ENCODE measurements at places on chromosomes 3 and 15.

GRCh38 chr15:73440571-73440970 is 2.4 kb upstream of the REC114 start:
- DNase-seq = no peak

DNA sequence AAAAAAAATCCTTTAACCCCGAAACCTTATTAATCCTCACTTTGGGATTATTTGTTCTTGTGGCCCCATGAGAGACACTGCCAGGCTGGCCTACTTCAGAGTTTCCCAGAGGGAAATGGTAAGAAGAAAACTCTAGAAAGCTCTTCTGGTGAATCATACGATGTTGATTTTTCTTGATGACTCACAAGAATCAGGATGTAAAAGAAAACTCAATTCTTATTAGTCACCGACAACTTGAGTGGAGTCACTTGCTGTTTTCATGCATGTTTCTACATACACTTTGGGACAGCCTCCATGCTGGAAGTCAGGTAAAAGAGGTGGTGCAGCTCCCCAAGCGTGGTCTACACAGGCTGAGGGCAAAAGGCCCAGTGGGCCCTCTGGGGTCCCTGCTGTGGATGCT is 42.8 kb downstream of the MYO5C start:
- DNase-seq = peak; percentile 75

DNA sequence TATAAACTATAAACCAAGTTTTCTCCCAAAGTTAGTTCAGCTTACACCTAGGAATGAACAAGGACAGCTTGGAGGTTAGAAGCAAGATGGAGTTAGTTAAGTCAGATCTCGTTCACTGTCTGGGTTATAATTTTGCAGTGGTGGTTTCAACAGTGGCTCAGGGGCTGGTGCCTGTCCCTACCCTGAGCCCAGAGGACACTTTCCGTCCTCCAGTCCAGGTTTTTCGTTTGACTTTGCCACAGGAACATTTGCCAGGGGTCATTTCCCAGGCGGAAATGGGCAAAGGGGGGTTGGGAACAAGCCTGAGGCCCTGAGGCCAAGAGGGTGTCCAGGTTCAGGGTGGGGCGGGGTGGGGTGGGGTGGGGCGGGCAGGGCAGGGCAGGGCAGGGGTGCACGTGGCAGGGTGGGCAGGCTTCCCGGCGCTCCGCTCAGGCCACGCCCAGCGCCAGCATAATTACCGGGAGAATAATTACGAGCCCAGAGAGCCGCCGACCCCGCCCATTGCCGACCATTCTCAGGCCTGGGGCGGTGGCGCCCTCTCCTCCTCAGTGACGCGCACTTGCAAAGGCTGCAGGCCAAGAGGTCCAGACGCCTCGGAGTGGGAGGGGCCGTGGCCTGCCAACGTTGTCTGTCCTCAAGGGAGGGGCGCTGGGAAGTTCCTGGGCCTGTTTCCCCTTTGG is 70.4 kb downstream of the KLF13 start:
- DNase-seq = peak; percentile 35

GRCh38 chr3:51789437-51789836 is 10.4 kb upstream of the IQCF6 start:
- DNase-seq = no peak

DNA sequence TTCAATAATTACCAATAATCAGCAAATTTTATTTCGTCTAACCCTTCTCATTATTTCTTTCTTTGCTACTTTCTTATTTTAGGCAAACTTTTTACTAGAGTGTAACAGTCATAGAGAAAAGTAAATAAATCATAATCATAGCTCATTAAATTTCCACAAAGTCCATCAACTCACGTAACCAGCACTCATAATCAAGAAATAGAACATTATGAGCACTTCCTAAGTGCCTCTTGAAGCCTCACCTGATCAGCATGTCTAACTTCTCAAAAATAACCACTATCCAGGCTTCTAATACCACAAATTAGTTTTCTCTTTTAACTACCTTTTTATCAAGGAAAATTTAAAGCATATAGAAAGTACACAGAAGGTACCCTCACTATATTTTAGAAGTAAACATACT is 38.4 kb upstream of the SLC12A8 start:
- no peak for DNase-seq

GRCh38 chr15:52788099-52788986 is 1.8 kb downstream of the ONECUT1 start:
- no peak for DNase-seq

DNA sequence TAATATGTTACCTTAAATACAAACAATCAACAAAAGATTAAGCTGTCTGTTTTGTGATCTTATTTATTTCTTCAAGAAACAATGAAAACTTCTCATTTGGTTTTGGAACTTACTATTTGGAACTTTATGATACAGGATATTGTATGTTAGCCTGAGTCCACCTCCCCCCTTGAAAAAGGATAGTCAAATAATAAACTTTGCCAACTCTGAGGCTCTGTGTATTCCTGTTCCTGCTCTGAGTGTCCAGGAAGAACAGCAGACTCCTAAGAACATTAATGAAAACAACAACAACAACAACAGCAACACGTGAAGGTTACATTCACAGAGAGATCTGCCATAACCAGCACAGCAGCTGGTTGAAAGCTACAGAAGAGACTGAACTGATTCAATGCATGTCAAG is 108.1 kb upstream of the AADACL2 start:
- no peak for DNase-seq

DNA sequence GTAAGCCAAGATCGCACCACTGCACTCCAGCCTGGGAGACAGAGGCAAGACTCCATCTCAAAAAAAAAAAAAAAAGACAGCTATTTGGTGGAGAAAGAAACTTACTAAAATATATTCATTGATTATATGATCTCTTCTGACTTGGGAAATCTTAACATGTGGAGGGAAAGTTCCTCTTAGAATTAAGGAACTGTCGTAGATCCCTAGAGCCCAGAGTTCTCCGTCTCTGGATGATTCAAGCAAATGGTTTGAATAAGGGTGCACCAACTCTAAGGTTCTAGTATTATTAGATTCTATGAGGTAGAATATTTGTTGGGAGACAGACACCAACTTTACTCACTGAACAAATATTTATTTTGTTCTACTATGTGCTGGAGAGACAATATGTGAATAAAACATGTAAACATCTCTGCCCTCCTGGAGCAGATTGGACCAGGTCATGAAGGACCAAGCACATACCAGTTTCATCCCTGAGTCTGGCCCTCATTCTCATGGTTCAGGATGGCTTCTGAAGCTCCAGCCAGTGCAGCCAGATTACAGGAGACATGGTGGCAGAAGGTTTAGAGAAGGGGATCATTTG is 129.7 kb downstream of the MITF start:
- DNase-seq = no peak

DNA sequence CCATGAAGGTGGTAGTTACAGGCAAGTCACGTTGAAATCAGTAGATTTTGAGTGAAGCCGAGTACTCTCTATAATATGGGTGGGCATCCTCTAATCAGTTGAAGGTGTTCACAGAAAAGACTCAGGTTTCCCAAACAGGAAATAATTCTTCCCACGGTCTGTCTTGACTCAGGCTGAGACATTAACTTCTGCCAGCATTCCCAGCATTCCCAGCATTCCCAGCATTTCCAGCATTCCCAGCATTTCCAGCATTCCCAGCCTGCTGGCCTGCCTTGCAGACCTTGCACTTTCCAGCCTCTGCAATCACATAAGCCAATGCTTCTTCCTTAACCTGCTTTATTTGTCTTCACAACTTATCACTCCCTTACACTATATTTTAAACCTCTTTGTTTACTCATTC is 542.3 kb upstream of the ROBO2 start:
- peak; percentile 23 for DNase-seq

GRCh38 chr15:78284758-78285157 is 14.7 kb downstream of the SKIC8 start:
- DNase-seq = no peak

GRCh38 chr3:140013220-140013619 is 78.2 kb downstream of the CLSTN2 start:
- DNase-seq = no peak

DNA sequence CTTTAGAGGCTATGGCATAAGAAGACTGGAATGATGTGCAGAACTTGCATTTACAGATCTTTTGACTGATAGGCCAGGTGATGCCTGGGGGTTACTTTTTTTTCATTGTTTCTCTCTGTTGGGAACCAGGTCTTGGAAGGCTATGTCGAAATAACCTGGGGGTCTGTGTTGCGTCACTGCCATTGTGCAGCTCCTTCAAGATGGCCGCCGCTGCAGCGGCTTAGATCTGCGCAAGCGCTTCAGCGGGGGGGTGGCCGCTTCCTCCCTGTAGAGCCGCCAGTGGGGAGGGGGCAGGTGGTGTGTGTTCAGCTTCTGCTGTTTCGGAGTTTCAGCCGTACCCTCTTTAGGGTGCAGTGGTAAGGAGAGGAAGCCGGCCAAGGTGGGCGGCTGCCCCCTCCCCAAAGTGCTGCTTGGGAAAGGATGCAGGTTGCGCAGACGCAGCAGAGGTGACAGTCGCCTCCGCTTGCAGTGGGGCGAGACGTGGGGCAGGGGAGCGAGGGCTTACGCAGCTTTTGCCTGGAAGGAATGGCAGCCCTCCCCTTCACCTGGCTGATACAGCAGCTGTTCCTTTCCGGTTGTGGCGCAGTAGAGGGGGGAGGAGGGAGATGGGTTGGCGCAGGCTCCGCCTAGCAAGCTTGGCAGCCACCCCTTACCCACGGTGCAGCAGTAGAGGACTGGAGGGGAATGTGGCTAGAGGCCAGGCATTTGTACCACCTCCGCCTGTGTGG is 1.5 kb downstream of the SNRPN start:
- DNase-seq = no peak

DNA sequence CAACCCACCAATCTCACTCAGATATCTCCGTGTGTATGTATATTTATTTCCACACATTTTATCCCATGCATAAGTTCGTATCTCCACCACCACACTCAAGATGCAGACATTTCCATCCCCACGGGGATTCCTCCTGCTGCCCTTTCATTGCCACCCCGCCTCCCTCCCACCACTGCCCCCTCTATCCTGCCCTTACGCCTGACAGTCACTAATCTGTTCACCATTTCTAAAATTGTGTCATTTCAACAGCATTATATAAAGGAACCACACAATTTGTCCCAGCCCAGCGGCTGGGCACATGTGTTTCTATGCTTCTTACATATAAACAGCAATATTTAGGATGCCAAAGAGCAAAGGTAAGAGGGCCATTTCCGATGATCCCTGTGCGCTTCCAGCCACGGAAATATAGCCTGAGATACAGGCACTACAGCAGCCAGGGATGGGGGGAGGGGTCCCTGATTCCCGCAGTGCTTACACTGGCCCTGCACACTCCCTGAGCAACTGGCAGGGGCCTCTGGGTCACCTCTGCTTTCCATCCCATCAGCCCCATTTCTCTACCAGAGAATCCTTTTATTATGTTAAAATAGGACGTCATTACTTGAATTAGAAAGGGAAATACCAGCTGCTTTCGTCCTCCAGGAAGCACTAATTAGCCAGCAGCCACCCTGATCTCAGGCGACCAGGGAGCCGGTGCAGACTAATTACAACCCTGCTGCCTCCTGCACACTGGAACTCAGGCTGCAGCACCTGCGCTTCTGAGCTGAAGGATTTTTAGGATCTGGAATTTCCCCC is 372.0 kb upstream of the ATP10A start:
- DNase-seq = no peak

GRCh38 chr3:58622892-58623291 is 43.7 kb downstream of the FAM3D start:
- DNase-seq = no peak

GRCh38 chr3:189781415-189781814 is 150.2 kb downstream of the TP63 start:
- no peak for DNase-seq

DNA sequence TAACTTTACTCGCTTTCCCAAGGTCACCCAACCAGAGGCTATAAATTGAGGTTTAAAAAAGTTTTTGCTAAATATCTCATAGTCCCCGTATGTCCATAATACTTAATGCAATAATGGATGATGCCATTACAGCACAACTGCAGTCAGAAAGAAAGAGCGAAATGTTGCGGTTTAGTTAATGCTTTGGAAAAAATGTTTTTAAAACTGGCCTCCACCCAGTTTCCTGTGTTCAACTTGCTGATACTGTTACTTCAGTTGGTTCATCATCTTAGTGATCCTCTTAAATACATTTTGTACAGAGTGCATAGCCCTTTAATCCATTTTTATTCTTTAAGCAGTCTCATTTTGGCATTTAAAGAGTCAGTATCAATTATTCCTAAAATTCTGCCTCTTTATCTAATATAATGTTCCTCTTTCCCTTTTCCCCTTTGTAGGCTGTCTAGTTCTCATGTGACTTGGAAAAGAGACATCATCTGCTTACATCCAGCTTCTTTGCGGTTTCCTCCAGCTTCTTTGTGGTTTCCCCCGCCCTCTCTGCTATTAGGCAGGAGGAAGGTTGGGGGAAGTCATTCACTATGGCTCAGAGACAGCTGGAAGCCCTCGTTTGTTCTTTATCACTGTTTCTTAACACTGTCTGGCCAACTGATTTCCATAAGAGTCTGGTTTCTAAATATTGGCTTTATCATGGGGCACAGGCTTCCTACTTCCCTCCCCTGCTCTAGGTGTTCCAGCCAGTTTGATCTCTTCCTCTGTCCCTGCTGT is 154.3 kb downstream of the GOLIM4 start:
- peak; percentile 88 for DNase-seq

- DNase-seq = no peak
These were observed 3.5 kb upstream of the MNS1 start for GRCh38 chr15:56468401-56468800.

- no peak for DNase-seq
These were observed 39.5 kb upstream of the ATP2C1 start for GRCh38 chr3:130854208-130854864.

DNA sequence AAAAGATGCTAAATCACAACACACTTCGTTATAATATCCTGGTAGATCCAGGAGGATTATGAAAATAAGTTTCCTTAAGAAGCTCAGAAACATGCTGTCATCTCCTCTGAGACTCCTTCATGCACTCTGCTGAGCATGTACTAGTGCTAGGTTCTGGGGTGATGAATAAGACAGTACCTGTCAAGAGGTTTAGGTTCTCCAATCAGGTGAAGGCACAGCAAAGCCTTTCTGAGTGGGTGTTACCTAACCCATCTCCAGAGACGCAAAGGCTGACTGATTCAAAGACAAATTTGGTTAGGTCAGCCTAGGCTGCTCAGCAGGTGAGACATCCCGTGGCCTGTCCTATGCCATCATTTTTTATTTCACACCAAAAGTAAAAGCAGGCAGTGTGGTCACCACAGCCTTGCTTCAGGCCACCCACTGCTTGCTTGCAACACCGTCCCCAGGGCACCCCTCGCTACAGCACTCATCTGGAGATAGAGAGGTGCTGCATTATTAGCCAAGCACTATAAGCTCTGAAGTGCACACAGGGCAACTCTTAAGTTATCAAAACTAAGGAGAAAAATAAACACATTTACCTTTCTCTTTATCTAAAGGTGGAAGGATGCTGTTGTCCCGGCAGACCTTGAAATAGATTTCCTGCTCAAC is 117.2 kb downstream of the TJP1 start:
- no peak for DNase-seq

- DNase-seq = no peak
These were observed 72.9 kb upstream of the NDN start for GRCh38 chr15:23760024-23760423.

- no peak for DNase-seq
These were observed 57.8 kb upstream of the C15orf39 start for GRCh38 chr15:75143738-75144334.

Measured in COLO829 (cell line).